ENCODE measurements at places on chromosomes 6 and 20. TPM values are rescaled to one million over a fixed set of nuclear protein-coding genes. Genes with fewer than 3 reads are reported as not detected.
A peak's percentile ranks its signal among the peaks of the same experiment; 100 is the strongest.

DNA sequence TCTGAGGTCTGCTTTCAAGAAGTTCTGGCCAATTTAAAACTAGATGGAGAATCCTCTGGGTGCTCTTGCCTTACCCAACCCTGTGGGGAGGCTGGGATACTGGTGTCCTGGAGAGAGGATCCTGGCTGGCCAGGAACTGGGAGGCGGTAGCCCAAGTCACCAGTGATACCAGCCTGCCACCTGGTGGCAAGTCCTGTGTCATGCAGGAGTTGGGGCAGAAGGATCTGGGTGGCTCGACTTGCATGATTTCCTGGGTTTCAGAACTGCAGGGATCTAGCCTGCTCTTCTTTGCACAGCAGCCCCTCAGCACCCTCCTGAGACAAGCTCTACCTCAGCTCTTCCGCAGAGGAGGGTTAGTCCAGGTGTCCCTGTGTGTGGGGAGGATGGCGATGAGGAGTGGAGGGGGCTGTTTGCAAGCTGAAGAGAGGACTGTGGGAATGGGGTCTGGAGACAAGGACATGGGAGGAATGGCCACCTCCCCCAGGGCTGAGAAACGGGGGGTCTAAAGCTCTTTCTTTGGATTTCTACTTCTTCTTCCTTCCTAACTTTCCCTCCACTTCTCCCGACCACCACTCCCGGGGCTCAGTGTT, 4.2 kb downstream of the KCNK17 start:
- peak; percentile 84 for DNase-seq

DNA sequence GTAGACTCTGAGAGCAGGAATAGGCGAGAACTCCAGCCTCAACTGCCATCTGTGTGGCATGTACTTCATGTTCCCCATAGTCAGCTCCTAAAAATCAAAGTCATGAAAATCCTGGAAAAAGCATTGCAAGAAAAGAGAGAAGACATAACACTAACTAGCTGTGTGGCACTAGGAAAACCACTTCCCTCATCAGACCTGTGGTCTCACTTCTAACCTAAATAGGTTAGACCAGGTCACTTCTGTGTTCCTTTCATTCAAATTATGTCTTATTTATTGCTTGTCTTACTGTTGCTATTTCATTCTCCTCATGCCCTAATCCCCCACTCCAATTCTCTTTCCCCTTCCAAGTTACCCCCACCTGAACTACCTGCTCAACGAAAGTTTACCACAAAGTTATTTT, 70.2 kb downstream of the TNFRSF21 start:
- no peak for DNase-seq

- DNase-seq = no peak
These were observed 5.0 kb downstream of the SLC29A1 start for GRCh38 chr6:44228433-44228832.

DNA sequence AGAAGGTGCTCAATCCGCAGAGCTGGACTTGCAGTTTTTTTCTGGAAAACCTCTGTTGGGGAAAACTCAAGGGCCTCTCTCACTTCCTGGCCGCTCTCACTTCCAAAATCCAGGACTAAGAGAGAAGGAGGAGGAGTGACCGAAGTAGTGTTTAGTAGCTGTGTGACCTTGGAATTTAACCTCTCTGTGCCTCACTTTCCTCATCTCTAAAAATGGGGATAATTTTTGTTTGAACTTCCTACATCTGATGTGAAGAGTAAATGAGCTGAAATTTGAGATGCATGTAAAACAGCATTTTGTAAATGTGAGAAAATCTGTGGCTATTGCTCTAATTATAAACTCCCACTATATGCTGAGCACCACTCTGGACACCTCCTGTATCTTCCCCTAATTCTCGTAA, 5.1 kb downstream of the SLC13A3 start:
- no peak for DNase-seq

DNA sequence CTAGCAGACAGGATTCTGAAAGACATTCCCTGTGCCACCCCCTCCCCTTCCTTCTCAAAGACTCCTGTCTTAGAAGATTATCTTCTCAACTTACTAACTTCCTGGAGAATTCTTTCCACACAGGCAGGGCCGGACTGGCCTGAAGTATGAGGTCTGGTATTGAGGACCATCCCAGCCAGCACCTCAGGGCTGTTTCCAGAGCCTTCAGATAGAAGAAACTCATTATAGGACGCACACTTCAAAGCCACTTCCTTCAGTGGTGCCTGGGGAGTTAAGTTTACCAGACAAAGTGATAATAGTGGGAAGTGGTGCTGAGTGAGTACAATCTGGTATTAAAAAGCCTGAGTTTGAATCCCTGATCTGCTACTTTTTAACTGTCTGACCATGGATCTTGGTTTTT, 15.6 kb downstream of the KCNS1 start:
- no peak for DNase-seq

The RIPPLY2 gene
- total RNA-seq = not detected

The FGD2 gene
- total RNA-seq = 2.3 TPM

The LY86 gene
- total RNA-seq = 1.9 TPM

Measured in cardiac septum (tissue), 1 donor.